Stimulated activated CD4-positive, alpha-beta T cell treated with anti-CD3 and anti-CD28 coated beads, Interleukin-15, amount 100 ng/mL, for 24 hours (primary cell): ENCODE measurements at places on chromosomes 2 and 18.

DNA sequence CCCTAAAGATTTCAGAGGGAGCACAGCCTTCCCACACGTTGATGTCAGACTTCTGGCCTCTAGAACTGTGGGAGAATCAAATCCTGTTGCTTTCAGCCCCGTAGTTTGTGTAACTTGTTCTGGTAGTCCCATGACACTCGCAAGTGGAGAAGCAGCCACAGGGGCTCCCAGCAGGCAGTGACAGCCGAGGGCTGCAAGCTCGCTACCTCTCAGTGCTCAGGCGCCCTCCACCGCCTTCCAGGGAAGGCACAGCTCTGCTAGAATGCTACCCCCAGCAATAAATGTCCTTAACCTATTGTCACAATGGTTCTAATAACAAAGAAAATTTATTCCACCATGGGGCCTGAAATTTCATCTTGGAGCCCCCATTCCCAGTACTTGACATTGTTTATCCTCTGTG is 143.1 kb upstream of the ZNF236 start:
- no peak for DNase-seq

DNA sequence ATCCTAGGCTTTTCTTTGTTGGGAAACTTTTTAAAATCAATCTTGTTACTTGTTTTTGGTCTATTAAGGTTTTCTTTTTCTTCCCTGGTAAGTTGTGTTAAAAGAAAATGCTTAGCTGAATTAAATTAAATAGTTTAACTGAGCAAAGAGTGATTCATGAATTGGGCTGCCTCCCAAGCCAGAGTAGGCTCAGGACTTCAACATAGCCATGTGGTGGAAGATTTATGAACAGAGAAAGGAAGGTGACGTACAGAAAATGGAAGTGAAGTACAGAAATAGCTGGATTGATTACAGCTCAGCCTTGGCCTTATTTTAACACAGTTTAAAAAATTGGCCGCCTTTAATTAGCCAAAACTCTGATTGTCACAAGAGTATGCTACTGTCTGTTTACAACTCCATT is 27.9 kb upstream of the GALNT5 start:
- no peak for DNase-seq

DNA sequence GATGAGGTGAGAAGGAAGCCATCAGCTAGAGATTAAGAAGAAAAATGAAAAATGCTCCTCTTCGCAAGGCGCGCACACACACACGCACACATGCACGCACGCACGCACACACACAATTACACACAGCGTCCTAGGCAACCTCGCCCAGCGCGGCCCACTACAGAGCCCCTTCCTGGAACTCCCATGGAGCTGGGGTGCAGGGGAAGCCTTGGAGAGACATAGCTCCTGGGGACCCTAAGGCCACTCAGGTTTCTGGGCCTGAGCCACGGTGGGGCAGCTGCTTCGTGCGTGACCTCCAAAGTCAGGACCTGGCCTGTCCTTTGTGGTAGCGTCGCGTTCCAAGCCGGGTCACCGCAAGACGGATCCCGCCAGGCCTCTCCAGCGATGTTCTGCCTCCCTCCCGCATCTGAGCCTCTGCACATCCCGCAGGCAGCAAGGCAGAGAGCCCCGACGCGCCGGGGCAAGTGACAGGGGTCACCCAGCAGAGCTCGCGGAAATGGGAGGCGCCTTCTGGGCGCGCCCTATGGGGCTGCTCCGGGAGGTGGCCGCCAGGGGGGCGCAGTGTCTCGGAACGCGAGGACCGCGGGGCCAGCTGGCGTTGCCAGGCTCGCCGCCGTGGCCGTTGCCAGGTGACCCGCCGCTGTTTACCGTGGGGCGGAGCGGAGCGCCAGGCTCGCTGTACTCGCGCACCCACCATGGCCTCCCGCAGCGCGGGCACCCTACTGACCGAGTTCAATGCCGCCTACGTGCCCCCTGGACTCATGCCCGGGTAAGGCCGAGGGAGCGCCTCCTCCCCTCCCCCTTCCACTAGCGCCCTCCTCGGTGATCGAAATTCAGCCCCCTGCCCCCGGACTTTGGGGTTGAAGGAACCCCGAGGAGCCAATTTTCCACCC is 79.0 kb downstream of the CIB4 start:
- peak; percentile 59 for DNase-seq

DNA sequence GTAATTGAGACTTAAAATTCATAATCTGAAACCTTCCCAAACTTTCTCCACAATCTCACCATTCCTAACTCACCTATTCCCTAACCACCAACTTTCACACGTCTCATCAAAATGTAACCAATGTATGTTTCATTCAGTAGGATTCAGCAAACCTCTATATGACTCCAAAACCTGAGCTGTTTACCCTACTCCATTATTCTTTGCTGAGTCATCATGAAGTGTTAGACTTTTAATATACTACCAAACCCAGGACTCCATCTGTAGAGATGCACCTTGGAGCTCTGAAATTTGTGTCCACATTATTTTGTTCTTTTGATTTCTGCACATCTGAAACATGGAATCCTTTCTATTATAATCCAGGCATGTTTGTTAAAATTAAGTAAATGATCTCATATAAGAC is 727.0 kb upstream of the PIK3C3 start:
- no peak for DNase-seq

DNA sequence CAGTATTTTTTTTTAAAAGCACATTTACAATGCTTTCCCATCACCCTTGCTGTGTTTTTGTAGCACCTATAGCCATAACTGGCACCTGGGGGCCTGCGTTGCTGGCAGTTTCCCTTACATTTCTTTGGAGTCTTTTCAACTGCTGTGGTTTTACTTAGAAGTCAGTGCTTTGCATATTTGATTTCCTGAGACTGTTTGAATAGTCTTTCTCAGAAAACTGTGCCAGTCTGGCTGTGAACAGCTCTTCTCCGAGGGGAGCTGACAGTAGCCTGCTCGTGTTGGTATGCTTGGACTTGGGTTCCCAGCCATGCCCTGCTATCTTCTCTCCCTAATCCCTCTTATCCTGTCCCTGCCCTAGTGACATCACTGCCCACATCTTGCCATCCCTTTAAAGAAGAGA is 81.5 kb downstream of the DPP4 start:
- peak; percentile 62 for DNase-seq

DNA sequence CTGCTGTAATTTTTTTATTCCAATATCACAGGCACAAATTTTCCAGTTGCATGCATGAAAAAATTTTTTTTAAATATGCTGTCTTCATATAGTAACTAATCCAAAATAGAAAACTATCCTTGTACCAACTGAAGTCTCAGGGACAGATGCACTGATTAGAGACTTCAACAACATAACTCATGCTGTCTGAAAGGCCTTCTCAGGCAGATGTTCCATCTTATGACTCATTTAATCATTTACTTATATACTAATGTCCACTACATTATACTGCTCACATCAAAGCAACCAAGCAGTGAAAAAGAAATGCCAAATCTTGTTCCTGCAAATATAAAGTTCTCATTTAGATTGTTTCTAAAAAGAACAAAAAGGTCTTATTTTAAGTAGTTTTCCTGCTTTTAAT is 53.1 kb downstream of the OLA1 start:
- DNase-seq, result no peak

- DNase-seq, result no peak
Measured at GRCh38 chr18:58196164-58196563, 152.1 kb downstream of the NEDD4L start.

GRCh38 chr2:231357048-231357447 is 38.5 kb upstream of the B3GNT7 start:
- no peak for DNase-seq

GRCh38 chr2:151299920-151300539 is 10.6 kb upstream of the NMI start:
- DNase-seq, result no peak
